Naive B cell (primary cell): ENCODE measurements at places on chromosomes 6 and 20.

DNA sequence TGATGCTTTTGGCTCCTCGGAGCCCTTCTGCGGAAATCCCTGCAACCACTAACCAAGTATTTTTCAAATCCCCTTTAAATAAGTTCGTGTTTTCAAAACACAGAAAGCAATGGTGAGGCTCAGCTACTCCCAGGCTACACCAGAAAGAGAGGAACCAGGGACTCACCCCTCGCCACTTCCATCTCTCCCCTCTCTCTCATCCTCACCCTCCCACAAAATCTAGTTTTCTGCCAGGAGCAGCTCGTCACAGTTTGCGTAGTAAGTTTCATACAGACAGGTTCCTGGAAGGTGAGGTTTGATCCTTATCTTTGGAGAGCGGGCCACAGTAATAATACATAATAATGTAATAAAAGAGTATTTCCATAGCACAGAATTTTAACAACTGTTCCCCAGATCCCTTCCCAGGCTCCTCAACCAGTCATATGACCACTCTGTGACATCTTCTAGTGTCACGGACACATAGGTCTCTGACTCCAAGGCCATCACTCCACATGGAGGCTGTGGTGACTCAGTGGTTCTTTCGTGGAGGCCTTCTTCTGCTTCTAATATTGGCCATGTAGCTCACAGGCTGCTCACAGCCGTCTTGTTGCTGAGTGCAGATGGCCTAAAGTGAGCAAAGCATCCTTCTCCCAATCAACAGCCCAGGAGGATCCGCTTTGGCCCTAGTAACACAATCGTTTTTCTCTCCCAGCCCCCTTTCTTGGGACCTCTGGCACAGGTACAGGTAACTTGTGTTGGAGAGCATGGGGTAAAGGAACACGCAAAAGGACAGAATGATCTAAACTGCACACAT is 295.7 kb downstream of the CDC5L start:
- no peak overlapping the region for H3K27ac ChIP-seq
- H3K4me3 ChIP-seq, result no peak overlapping the region
- H3K36me3 ChIP-seq, result no peaks in the 10 kb centered on the region
- no peak for DNase-seq
- H3K4me1 ChIP-seq, result no peaks in the 10 kb centered on the region
- H3K27me3 ChIP-seq, result peaks cover 19% of the 10 kb centered on the region

GRCh38 chr6:5746053-5746758 is 260.5 kb downstream of the NRN1 start:
- H3K4me1 ChIP-seq, result peaks cover 27% of the 10 kb centered on the region
- H3K27me3 ChIP-seq, result no peaks in the 10 kb centered on the region
- peaks cover 17% of the 10 kb centered on the region for H3K36me3 ChIP-seq
- H3K27ac ChIP-seq, result no peak overlapping the region
- no peak overlapping the region for H3K4me3 ChIP-seq
- DNase-seq, result no peak

DNA sequence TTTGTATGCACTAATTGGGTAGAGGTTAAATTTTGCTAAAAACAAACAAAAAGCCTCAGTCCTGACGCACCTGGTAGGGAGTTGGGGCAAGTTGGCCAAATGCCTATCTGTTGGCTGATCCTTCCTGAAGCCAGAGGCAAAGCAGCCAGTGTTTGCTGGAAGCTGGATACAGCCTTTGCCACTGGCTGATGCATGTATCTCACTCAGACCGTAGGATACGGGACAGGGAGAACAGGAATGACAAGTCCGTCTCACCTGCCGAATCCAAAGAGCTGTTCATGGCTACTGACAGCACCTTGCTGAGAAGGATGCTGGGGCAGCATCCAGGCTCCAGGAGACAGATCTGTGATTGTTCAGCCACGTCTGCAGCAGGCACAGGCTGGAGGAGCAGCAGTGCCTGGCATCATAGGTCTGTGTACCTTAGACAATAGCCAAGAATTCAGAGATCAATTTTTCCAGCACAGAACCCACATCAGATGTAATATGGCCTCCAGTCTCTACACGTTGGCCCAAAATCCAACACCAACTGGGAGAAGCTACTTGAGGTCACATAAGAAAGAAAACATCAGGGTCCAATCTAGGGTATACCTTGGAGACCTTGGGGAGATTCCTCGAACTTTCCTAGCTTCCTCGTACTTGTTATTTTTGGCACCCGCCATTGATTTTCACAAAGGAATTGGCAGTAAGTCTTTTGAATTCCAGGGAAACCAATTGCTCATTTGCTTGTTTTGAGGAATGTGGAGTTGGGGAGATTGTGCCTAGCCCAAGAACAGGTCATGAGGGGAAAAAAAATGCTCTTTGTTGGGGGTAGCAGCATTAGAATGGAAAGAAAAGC is 108.5 kb upstream of the ARMC2 start:
- peaks cover 14% of the 10 kb centered on the region for H3K4me1 ChIP-seq
- H3K27me3 ChIP-seq, result peaks cover 16% of the 10 kb centered on the region
- H3K36me3 ChIP-seq, result no peaks in the 10 kb centered on the region
- DNase-seq, result no peak

GRCh38 chr20:10131732-10132345 is 86.8 kb upstream of the SNAP25 start:
- H3K4me3 ChIP-seq, result no peak overlapping the region
- no peak for DNase-seq
- H3K4me1 ChIP-seq, result no peaks in the 10 kb centered on the region

DNA sequence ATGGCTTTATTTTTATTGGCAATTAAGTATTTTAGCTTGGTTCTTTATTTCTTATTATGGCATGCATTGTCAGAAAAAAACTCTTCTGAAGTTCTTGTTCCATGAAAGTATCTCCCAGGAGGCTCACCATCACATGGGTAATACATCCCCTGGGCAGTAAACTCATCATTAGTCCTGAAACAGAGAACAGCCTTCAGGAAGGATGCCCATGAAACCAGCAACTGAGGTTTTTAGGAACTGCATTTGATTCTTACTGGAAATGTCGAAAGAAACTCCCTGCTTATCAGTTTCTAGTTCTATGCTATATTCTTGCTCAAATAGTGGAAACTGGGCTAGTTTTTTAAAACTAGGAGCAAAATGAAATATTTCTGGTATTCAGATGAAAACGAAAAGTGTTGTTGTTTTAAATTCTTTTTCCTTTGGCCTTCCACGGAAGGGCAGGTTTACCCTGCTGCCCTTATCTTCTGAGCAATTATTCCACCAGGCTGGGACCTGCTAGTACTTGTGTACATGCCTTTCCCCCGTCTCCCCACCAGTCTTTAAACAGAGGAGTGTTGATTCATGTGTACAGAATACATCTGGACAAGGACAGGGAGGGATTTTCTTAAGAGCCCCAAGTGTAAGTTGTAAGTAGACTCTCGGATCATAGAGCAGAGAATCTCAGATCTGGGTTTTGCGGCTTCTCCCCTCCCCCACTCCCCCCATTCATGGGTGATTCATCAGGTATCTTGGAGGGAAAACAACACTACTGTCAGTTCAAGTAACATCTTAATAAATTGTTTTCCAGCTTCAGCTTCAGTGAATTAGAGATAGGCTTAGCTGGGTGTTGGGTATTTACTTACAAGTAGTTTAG is 81.5 kb downstream of the RTN4IP1 start:
- no peaks in the 10 kb centered on the region for H3K27me3 ChIP-seq
- H3K36me3 ChIP-seq, result peaks cover 19% of the 10 kb centered on the region
- no peak for DNase-seq
- H3K27ac ChIP-seq, result peak overlapping the region; percentile 95

DNA sequence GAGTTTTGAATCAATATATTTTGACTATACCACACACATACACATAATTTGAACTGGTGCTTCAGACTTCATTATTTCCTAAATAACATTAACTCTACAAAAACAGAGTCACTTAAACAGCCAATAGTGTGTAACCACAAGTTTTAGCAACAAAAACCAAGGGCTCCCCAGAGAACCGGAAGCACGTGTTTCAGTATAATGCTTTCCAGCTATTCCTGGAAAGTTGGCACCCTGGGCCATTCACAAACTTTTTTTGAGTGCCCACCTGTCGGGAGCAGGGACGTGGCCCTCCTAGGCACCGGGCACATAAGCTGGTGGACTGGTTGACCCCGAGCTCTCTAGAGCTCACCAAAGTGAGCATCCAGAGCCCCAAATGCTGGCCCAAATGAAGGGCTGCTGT is 1.9 kb upstream of the SLC35D3 start:
- H3K4me1 ChIP-seq, result peaks cover 20% of the 10 kb centered on the region
- peaks cover 15% of the 10 kb centered on the region for H3K36me3 ChIP-seq
- no peak overlapping the region for H3K27ac ChIP-seq
- H3K4me3 ChIP-seq, result peak overlapping the region; percentile 88

- H3K4me1 ChIP-seq, result peaks cover 66% of the 10 kb centered on the region
- peaks cover 12% of the 10 kb centered on the region for H3K36me3 ChIP-seq
- H3K4me3 ChIP-seq, result peak overlapping the region; percentile 72
- H3K27me3 ChIP-seq, result peaks cover 85% of the 10 kb centered on the region
- no peak for DNase-seq
Observed at GRCh38 chr6:75204217-75204958, 1.5 kb downstream of the COL12A1 start.

GRCh38 chr6:56293781-56294180 is 46.4 kb upstream of the COL21A1 start:
- no peak overlapping the region for H3K27ac ChIP-seq
- no peaks in the 10 kb centered on the region for H3K4me1 ChIP-seq
- DNase-seq, result no peak
- no peak overlapping the region for H3K4me3 ChIP-seq
- H3K27me3 ChIP-seq, result no peaks in the 10 kb centered on the region

- H3K27ac ChIP-seq, result peak overlapping the region; percentile 74
- peaks cover 35% of the 10 kb centered on the region for H3K4me1 ChIP-seq
- no peaks in the 10 kb centered on the region for H3K27me3 ChIP-seq
- peak overlapping the region; percentile 75 for H3K4me3 ChIP-seq
- H3K36me3 ChIP-seq, result peaks cover 42% of the 10 kb centered on the region
Observed at GRCh38 chr6:154814063-154814462, 80.8 kb downstream of the SCAF8 start.

- DNase-seq, result peak; percentile 75
- peak overlapping the region; percentile 93 for H3K4me3 ChIP-seq
- peak overlapping the region; percentile 80 for H3K27ac ChIP-seq
- no peaks in the 10 kb centered on the region for H3K36me3 ChIP-seq
- H3K4me1 ChIP-seq, result peaks cover 16% of the 10 kb centered on the region
Observed at GRCh38 chr6:13873288-13874190, 51.2 kb upstream of the RNF182 start.

- peaks cover 13% of the 10 kb centered on the region for H3K27me3 ChIP-seq
- H3K4me1 ChIP-seq, result no peaks in the 10 kb centered on the region
- no peak overlapping the region for H3K27ac ChIP-seq
- no peak for DNase-seq
Observed at GRCh38 chr20:22523499-22524392, 60.6 kb downstream of the FOXA2 start.

DNA sequence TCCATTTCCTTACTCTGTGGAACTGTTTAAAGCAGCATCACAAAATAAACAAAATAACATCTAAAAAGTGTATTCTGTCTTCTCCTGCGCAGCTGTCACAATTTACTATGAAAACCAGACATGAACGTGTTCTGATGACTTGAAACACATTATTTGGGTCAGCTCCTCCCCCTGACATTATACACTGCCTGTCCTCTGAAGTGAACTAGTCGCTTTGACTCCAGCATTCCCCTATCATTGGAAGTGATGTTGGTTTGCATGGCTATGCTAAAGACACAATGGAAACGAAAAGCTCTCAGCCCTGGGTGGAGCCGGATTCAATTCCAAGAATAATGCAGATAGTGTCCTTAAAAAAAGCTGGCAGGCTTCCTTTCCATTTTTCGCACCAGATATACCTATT is 125.9 kb downstream of the FYN start:
- H3K27ac ChIP-seq, result no peak overlapping the region
- DNase-seq, result no peak
- no peaks in the 10 kb centered on the region for H3K36me3 ChIP-seq
- H3K4me1 ChIP-seq, result peaks cover 64% of the 10 kb centered on the region
- peak overlapping the region; percentile 33 for H3K4me3 ChIP-seq

DNA sequence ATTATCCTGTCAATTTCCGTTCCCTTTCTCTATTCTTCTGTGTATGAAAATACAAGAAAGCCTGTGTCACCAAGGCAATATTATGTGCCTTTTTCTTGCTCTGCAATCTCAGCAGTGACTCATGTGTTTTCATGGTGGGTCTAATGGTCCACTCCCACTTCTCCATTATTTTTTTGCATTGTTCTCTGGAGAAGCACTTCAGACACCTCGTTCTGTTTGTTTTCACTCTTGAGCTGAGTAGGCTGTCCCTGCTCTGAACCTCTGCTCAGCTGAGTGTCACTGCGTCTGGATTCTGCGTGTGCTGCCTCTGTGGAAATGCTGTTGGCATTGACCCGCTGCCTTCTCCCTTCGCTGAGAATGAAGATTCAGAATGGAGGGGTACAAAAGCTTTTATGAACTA is 230.6 kb downstream of the TMEM242 start:
- H3K27me3 ChIP-seq, result no peaks in the 10 kb centered on the region
- peak overlapping the region; percentile 75 for H3K27ac ChIP-seq
- H3K4me1 ChIP-seq, result peaks cover 68% of the 10 kb centered on the region
- DNase-seq, result no peak
- H3K36me3 ChIP-seq, result peaks cover 20% of the 10 kb centered on the region
- H3K4me3 ChIP-seq, result no peak overlapping the region

- H3K27me3 ChIP-seq, result no peaks in the 10 kb centered on the region
- H3K36me3 ChIP-seq, result no peaks in the 10 kb centered on the region
- no peak overlapping the region for H3K27ac ChIP-seq
Observed at GRCh38 chr6:50891290-50891689, 72.6 kb downstream of the TFAP2B start.

DNA sequence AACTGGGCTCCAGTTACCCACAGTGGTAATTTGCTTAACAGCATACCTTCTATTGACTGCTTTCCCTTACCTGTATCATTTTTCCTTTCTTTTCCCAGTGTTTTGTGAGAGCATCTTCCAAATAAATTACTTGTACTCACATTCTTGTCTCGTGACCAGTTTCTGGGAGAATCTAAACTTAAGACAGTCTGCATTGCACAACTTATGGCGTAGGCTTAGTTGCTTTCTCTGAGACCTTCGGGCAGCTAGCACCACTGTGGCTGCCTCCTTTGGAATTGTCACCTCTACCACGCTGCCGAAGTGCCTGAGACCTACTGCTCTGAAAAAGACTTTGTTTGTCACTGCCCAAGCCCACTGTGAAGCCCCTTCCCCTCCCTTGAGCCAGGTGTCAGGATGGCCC is 188.1 kb upstream of the BMP2 start:
- H3K27ac ChIP-seq, result no peak overlapping the region
- H3K36me3 ChIP-seq, result no peaks in the 10 kb centered on the region
- H3K27me3 ChIP-seq, result no peaks in the 10 kb centered on the region
- H3K4me1 ChIP-seq, result no peaks in the 10 kb centered on the region
- no peak for DNase-seq

- H3K4me1 ChIP-seq, result no peaks in the 10 kb centered on the region
- H3K36me3 ChIP-seq, result no peaks in the 10 kb centered on the region
- no peak overlapping the region for H3K27ac ChIP-seq
- no peak overlapping the region for H3K4me3 ChIP-seq
Observed at GRCh38 chr6:4670290-4670689, 105.9 kb upstream of the CDYL start.

DNA sequence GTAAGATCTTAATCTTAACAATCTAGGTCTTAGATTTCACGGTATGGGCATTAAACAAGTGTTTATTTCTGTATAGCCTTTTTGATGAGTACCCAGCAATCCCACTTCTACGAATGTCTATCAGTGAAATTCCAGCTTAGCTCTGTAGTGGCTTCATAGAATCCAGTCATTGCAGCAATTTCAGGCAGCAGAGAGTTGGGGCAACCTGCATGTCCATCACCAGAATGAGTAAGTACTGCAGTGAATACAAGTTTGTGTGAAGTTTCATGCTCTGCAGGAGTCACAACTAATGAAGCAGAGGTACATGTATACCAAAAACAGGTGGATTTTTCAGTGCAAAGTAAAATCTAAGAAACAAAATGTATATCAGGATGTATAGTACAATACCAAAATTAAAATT is 151.7 kb downstream of the OR2B2 start:
- no peak for DNase-seq
- no peak overlapping the region for H3K27ac ChIP-seq
- H3K4me1 ChIP-seq, result peaks cover 8% of the 10 kb centered on the region

- DNase-seq, result no peak
- no peaks in the 10 kb centered on the region for H3K36me3 ChIP-seq
- H3K4me1 ChIP-seq, result peaks cover 9% of the 10 kb centered on the region
- peaks cover 86% of the 10 kb centered on the region for H3K27me3 ChIP-seq
Observed at GRCh38 chr6:1600764-1601157, 9.0 kb upstream of the FOXC1 start.
